ENCODE measurements at places on chromosomes 2 and 18.

- no peak for DNase-seq
Measured at GRCh38 chr2:162067596-162067995, 6.4 kb downstream of the DPP4 start.

DNA sequence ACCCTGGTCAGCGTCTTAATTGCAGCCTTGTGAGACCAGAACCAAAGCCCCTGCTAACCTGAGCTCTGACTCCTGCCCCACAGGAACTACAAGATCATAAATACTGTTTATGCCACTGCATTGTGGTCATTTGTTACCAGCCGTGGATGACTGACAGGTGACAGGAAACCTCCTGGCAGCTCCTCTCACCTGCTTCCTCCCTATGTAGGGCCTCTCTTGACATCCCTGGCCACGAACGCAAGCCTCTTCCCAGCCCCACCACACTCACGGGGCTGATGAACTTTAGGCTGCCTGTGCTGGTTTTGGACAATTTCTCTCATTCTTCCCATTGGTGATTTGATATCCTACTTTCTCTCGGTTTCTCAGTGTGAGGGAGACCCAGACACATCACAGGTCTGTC lies 357.2 kb upstream of the MYT1L start:
- DNase-seq: no peak

DNA sequence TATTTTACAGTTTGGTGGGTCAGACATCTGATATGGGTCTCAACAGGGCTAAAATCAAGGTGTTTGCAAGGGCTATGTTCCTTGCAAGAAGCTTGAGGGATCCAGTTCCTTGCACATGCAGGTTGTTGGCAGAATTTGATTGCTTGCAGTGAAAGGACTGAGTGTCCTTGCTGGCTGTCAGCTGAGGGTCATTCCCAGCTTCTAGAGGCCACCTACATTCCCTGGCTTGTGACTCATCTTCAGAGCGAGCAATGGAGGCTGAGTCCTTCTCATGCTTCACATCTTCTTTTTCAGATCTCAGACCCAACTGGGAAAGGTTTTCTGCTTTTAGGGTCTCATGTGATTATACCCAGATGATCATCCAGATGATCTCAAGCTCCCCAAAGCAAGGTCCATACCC lies 12.4 kb downstream of the MEX3C start:
- no peak for DNase-seq

DNA sequence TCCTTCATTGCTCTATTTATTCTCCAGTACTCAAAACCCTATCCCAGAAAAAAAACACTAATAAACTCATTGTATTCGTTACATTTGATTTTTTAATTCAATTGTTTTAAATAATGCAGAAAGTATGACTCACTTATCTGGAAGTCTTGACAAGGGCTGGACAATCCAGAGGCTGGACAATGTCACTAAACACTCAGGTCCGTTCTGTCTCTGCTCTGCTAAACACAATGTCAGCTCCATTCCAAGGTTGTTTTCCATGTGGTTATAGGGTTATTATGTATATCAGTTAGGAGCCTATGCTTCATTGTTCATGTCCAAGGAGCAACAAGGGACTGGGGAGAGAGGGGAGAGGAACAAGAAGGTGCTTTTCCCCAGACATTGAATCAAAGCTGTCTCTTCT lies 125.5 kb downstream of the IRS1 start:
- DNase-seq: no peak

DNA sequence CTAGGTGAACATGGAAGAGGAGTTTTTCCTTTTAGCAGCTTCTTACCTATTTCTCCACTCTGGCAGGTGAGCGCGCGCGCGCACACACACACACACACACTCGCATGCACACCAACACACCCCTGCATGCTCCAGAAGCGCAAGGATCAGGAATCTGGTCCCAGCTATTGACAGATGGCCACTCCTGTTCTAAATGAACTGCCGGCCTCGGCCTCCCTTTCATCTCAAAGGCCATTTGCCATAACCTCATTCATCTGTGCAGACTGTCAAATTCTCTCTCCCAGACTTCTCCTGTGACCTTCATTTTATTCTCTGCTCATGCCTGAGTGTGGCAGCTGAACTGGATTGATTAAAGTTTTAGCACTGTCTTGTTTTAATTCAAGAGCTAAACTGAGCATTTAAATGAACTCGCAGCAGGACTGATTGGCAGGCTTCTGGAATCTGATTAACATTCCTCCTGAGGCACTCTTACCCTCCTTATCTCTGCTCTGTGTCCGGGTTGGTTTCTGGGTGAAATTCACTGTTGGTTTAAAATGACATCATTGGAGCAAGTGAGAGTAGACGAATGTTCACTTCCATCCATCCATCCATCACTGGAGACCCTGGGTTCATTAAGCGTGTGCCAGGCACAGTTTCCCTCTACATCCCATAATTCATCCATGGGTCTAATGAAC lies 58.8 kb downstream of the FECH start:
- DNase-seq: no peak

All from DMS79 treated with DMSO at 0.1 percent for 48 hours (cell line).